ENCODE measurements at places on chromosomes 13 and 19. TPM values are rescaled to one million over a fixed set of nuclear protein-coding genes. Genes with fewer than 3 reads are reported as not detected.

GRCh38 chr19:12606796-12607195 lies 3.8 kb downstream of the ZNF490 start:
- peaks cover 3% of the 10 kb centered on the region for H3K4me1 ChIP-seq
- no peaks in the 10 kb centered on the region for H3K36me3 ChIP-seq
- no peaks in the 10 kb centered on the region for H3K27me3 ChIP-seq
- H3K4me3 ChIP-seq, result no peak overlapping the region

GRCh38 chr13:21723807-21724505 lies 53.1 kb downstream of the FGF9 start:
- no peaks in the 10 kb centered on the region for H3K27me3 ChIP-seq
- DNase-seq, result no peak
- H3K36me3 ChIP-seq, result no peaks in the 10 kb centered on the region
- no peaks in the 10 kb centered on the region for H3K4me1 ChIP-seq
- no peak overlapping the region for H3K27ac ChIP-seq

- no peak for DNase-seq
- H3K27me3 ChIP-seq, result no peaks in the 10 kb centered on the region
- H3K4me3 ChIP-seq, result no peak overlapping the region
- H3K36me3 ChIP-seq, result no peaks in the 10 kb centered on the region
Measured at GRCh38 chr13:33274264-33274663, 11.3 kb downstream of the STARD13 start.

- no peak overlapping the region for H3K4me3 ChIP-seq
- no peaks in the 10 kb centered on the region for H3K36me3 ChIP-seq
- no peaks in the 10 kb centered on the region for H3K27me3 ChIP-seq
- H3K4me1 ChIP-seq, result no peaks in the 10 kb centered on the region
Measured at GRCh38 chr13:76379341-76380105, 506.7 kb downstream of the KCTD12 start.

DNA sequence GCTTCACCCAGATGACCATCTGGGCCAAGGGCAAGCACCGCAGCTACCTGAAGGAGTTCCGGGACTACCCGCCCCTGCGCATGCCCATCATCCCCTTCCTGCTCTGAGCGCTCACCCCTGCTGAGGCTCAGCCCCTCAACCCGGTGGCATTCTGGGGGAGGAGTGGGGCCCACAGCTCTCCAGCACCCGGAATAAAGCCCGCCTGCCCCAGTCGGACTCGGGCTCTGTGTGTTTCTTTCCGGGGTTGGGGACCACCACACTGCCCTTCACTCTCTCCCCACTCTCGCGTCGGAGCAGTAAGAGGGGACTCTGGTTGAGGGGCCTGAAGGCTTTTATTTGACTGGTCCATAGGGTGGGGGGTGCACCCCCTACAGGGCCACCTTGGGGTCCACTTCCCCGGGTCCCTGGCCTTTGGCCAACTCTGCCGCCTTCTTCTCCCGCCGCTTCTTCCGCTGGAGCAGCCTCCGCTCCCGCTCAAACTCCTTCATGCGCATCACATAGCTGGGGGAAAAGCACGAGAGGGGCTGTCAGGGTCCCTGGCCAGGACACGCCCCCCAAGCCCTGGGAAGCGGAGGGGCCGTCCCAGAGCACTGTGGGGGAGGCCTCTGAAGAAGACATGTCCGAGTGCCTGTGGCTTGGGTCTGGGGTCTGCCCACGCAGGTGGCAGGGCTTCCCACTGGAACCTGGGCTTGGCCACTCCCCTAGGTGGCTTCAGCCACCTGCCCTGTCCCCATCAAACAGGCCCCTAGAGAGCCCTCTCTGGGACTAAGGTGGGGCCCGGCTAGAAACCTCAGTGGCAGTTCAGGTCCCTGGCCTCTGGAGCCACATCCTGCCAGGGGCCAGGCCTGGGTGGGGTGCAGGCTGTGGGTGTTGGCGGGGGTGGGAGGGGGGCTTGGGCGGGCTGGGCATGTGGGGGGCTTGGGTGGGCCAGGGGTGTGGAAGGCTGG lies 5.8 kb downstream of the NDUFB7 start:
- no peak overlapping the region for H3K27ac ChIP-seq
- H3K36me3 ChIP-seq, result no peaks in the 10 kb centered on the region
- H3K4me1 ChIP-seq, result peaks cover 7% of the 10 kb centered on the region
- H3K27me3 ChIP-seq, result no peaks in the 10 kb centered on the region
- no peak for DNase-seq
- H3K4me3 ChIP-seq, result no peak overlapping the region

- H3K4me1 ChIP-seq, result no peaks in the 10 kb centered on the region
- no peak overlapping the region for H3K4me3 ChIP-seq
- DNase-seq, result no peak
- H3K36me3 ChIP-seq, result no peaks in the 10 kb centered on the region
Measured at GRCh38 chr13:109707044-109707741, 79.2 kb downstream of the IRS2 start.

DNA sequence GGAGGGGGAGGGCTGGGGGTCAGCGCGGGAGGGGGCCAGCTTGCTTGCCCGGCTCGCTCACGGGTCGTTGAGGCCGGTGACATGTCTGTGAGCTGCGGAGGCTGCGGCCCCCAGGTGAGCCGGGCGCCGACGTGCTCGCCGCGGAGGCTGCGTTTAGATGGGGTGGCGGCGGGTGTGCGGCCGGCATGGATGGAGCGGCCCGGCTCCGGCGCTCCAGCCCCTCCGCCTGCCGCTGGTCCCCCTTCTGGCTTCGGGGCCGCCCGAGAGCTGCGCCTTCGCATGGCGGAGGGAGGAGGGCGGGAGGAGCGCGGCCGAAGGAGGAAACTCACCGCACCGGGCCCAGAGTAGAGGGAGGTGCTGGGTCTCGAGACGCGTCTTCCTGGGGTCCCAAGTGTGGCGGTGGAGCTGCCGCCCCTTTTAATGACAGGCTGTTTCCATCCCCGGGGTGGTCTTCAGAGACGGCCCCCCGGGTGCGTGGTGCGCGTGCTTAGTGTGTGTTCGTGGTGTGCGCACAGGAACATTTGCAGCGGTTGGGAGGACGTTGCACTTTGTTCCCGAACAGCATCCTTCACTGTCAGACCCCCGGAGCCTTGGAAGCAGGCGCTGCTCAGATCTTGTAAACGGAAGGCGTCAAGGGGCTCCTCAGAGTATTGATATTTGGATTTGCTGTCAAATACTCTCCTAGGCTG lies at the start of gene AKAP11:
AKAP11 (plus strand) TSS at position 38 of the 689 bp plus-strand sequence. CDS start 14,197 bp downstream, outside the sequence.
- peak within 1 kb of the TSS; percentile 91 for H3K4me3 ChIP-seq
- no peaks in the 10 kb centered on the region for H3K27me3 ChIP-seq
- H3K36me3 ChIP-seq, result no peaks in the 10 kb centered on the region
- peaks cover 7% of the 10 kb centered on the region for H3K4me1 ChIP-seq
- DNase-seq, result no peak

- H3K4me1 ChIP-seq, result no peaks in the 10 kb centered on the region
- no peak overlapping the region for H3K4me3 ChIP-seq
- H3K27me3 ChIP-seq, result no peaks in the 10 kb centered on the region
- no peak for DNase-seq
- H3K27ac ChIP-seq, result peak overlapping the region; percentile 46
Measured at GRCh38 chr13:70424428-70424827, 316.2 kb upstream of the KLHL1 start.

- no peaks in the 10 kb centered on the region for H3K36me3 ChIP-seq
- DNase-seq, result no peak
- no peaks in the 10 kb centered on the region for H3K4me1 ChIP-seq
- H3K27ac ChIP-seq, result no peak overlapping the region
Measured at GRCh38 chr13:75702476-75702875, 66.3 kb downstream of the LMO7 start.

- no peak for DNase-seq
- peaks cover 4% of the 10 kb centered on the region for H3K4me1 ChIP-seq
- no peaks in the 10 kb centered on the region for H3K27me3 ChIP-seq
- no peak overlapping the region for H3K27ac ChIP-seq
- no peak overlapping the region for H3K4me3 ChIP-seq
Measured at GRCh38 chr13:38570706-38571105, 116.2 kb upstream of the FREM2 start.

DNA sequence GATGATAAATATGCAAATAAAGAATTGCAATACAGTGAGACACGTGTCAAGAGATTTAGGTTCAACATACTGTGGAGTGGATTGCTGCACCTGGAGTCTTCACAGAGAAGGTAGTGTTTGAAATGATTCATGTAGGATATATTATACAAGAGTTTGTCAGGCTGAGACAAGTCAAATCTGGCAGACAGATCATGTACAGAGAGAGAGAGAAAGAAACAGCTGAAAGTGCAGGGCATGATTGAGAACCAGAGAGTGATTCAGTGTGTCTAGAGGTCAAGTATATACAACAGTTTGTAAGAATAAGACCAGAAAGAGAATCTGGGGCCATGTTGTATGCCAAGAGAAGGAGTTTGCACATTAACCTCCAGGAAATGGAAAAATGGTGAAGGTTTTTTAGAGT lies 2.1 kb upstream of the VWA8 start:
- H3K4me1 ChIP-seq, result peaks cover 6% of the 10 kb centered on the region
- H3K27ac ChIP-seq, result no peak overlapping the region
- H3K4me3 ChIP-seq, result no peak overlapping the region
- H3K36me3 ChIP-seq, result no peaks in the 10 kb centered on the region

GRCh38 chr13:30792285-30793000 lies 57.1 kb downstream of the ALOX5AP start:
- DNase-seq, result peak; percentile 66
- no peak overlapping the region for H3K4me3 ChIP-seq
- no peaks in the 10 kb centered on the region for H3K4me1 ChIP-seq
- H3K27ac ChIP-seq, result peak overlapping the region; percentile 48
- H3K27me3 ChIP-seq, result no peaks in the 10 kb centered on the region

- H3K4me1 ChIP-seq, result no peaks in the 10 kb centered on the region
- no peaks in the 10 kb centered on the region for H3K27me3 ChIP-seq
- no peak overlapping the region for H3K27ac ChIP-seq
- DNase-seq, result no peak
Measured at GRCh38 chr13:108594153-108594552, 35.3 kb upstream of the MYO16 start.

Gene EFNB2
- 6.7 TPM for total RNA-seq

Gene IL4I1
- 0.35 TPM for total RNA-seq

Gene MPHOSPH8
- total RNA-seq, result 14.6 TPM

Gene ELL
- 5.8 TPM for total RNA-seq

Gene POP4
- 24.2 TPM for total RNA-seq

Gene LENG8
- 71.8 TPM for total RNA-seq

Gene CEBPA
- total RNA-seq, result 6.2 TPM

Measured in pancreas (tissue), 10 donors.